ENCODE measurements at places on chromosomes 13 and 19.
A peak's percentile ranks its signal among the peaks of the same experiment; 100 is the strongest.

DNA sequence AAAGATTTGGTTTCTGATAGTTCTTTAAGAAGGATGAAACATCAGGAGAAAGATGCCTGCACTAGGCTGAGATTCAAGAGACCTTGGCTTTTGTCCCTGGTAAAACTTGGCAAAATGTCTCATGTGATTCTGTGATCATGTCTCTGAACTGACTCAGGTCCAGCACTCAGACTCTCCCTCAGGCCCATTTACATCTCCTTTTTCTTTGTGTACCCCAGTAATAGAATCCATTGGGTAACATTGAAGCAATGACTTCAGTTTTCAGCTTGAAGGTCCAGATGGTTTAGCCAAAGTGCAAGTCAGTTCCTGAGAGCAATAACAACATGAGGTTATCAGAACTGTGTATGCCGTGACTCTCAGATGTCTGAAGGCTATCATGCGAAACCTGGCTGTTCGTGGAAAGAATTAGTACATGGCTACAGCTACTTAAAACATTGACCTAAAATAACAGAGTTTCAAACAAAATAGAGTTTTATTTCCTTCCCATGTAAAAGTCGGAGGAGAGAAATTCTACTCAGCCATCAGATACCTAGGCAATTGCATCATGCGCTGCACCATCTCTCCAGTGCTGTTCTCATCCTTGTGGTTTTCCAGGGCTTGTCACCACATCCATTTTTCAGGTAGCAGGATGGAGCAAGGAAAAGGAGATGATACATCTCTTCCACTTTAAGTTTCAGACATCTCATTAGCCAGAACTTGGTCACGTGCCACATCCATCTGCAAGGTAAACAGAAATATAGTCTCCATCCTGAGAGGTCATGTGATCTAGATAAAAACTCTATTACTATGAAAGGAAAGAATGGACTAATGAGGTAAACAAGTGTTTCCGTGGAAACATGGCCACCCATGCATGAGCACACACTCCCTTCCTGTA lies 117.3 kb downstream of the POSTN start:
- DNase-seq = no peak

DNA sequence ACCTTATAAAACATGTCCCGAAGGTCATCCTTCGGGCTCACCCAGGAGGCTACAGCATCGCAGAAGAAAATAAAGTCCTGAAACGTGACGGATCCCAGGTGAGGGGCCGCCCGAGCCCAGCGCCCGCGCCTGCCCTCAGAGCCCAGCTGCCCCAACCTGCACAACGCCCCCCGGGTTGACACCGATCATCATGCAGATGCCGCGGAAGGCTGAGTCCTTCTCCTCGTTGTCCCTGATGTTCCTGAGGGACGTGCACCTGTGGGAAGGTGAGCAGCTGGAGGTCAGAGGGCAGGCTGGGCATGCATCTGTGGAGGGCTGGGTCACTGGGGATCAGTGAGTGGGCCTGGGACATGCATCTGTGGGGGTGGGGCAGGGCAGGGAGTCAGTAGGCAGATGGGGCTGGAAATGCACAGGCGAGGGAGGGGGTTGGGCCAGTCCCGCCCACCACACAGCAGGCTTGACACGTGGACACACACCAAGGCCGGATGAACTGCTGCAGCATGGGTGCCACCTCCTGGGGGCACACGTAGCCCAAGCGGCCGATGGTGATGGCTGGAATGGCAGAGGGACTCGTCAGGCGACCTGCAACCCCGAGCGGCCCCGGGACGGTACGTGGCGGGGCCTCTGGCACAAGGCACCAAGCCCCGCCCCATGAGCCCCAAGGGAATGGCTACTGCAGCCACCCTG lies 5.3 kb upstream of the FBXW9 start:
- no peak for DNase-seq

DNA sequence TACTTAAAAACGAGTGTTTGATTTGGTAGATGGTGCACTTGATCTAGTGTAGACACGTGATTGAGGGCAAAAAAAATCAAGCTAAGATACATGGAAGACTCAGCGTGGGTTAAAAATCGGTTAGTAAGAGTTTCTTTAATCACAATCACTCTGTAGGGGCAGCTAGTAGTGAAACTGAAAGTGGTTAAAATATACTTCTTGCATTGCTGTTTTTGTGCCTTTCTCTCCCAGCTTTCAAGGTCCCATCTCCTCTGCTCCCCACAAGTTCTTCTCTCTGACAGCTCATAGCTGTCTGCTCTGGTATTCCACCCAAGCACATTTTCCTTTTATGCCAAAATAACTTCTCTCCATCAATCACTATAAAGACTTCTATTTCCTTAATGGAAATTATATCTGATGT lies 1089.7 kb downstream of the EFNB2 start:
- DNase-seq = no peak

- peak; percentile 1 for DNase-seq
Observed at GRCh38 chr19:34041925-34042521, 130.3 kb upstream of the LSM14A start.

- no peak for DNase-seq
Observed at GRCh38 chr13:106072014-106072413, 463.4 kb downstream of the EFNB2 start.

- DNase-seq = no peak
Observed at GRCh38 chr13:78398743-78399410, 204.5 kb downstream of the POU4F1 start.

- DNase-seq = no peak
Observed at GRCh38 chr19:31254180-31254551, 95.1 kb downstream of the TSHZ3 start.

DNA sequence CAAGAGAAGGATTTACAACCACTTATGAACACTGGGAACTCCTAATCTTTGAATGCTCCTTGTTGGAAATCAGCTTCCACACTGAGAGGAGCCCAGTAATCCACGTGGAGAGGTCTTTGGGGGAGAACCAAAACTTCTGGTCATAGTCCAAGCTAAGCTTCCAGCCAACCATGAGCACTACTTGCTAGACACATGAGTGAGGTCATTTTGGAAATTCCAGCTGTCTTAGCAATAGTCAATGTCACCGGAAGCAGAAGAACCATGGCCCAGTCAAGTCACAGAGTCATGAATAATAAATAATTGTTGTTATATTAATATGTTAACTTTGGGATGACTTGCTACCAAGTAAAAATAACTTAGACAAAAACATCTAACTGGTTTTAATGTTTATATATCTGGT lies 324.9 kb upstream of the SGCG start:
- no peak for DNase-seq

DNA sequence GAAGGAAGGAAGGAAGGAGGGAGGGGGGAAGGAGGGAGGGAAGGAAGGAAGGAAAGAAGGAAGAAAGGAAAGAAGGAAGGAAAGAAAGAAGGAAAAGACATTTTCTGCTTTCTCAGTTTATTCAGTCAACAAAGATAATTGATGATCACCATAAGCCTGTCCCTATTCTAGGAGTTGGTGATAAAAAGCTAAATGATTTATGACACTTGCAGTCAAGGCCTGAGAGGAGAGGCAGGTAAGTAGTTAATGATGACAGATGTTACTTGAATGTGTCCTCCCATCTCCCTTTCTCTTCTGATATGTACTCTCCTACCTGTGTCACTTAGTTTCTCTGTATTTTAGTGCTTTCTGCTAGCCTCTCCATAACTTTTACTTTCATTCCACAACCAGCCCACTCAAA lies 141.3 kb downstream of the SLITRK6 start:
- no peak for DNase-seq

DNA sequence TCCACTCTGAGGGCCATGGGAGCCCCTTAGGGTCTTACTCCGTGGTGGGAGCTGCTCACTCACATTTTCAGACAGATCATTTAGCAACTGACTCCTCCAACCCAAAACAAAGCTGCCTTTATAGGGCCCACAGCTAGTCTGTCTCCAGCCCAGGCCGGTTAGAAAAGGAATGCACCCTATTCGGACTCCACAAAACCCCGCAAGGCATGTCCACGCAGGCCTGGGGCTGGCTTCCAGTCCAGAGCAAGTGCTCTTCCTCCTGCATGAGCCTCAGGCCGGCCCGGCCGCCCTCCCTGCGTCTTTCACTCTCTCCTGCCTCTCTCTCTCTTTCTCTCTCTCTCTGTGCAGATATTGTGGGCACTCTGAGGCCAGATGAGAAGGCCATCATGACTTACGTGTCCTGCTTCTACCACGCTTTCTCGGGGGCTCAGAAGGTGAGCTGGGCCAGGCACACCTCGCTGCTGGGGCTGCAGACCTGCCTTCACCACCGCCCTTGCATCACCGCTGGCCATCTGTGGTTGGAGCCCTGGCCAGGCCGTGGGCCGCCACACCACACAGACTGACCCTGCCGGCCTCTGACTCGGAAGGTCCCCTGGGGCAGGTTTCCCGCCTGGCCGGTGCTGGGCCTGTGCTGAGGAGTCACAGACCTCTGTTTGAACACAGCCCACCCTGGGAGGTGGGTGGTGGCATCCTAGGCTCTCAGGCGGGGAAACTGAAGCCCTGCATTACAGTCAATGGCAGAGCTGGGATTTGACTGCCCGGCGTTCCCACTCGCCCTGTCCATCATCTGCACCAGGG lies 33.1 kb downstream of the CAPN12 start:
- DNase-seq = no peak

Measured in anterior cingulate cortex (tissue), 58 donors.